ENCODE measurements at places on chromosomes 2 and 18.

GRCh38 chr2:216110620-216111019, 1.5 kb downstream of the XRCC5 start:
- peaks cover 66% of the 10 kb centered on the region for H3K4me1 ChIP-seq
- H3K27me3 ChIP-seq, result no peaks in the 10 kb centered on the region
- peak overlapping the region; percentile 87 for H3K4me3 ChIP-seq
- peaks cover 32% of the 10 kb centered on the region for H3K36me3 ChIP-seq
- DNase-seq, result no peak

- no peak for DNase-seq
- no peaks in the 10 kb centered on the region for H3K27me3 ChIP-seq
Observed at GRCh38 chr2:119864318-119864717, 104.6 kb downstream of the PTPN4 start.

DNA sequence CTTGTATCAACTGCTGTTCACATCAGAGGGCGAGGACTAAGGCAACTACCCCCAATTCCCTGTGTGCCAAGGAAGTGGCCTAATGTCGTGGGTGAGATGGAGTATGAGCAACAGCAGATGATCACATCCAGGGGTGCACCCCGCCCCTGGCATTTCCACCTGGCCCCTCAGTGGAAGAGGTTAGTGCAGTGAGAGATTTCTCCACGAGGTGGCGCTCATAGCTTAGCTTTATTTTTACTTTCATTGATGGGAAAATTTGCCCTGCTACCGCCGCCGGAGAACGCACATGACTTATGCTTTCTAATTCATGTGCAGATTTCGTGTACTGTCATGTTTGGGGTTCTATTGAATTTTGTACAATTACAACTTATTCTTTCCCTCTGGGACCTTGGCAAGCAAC, 470.6 kb upstream of the MEX3C start:
- no peak overlapping the region for H3K27ac ChIP-seq
- DNase-seq, result peak; percentile 19
- no peaks in the 10 kb centered on the region for H3K36me3 ChIP-seq
- H3K4me3 ChIP-seq, result no peak overlapping the region

- DNase-seq, result no peak
- no peaks in the 10 kb centered on the region for H3K4me1 ChIP-seq
- H3K27me3 ChIP-seq, result no peaks in the 10 kb centered on the region
- no peak overlapping the region for H3K27ac ChIP-seq
Observed at GRCh38 chr18:42176599-42176998, 221.6 kb downstream of the PIK3C3 start.

GRCh38 chr2:230925879-230926765, 1.1 kb upstream of the GPR55 start:
- H3K27ac ChIP-seq, result no peak overlapping the region
- H3K4me1 ChIP-seq, result no peaks in the 10 kb centered on the region
- H3K36me3 ChIP-seq, result no peaks in the 10 kb centered on the region
- H3K27me3 ChIP-seq, result peaks cover 33% of the 10 kb centered on the region
- DNase-seq, result no peak

DNA sequence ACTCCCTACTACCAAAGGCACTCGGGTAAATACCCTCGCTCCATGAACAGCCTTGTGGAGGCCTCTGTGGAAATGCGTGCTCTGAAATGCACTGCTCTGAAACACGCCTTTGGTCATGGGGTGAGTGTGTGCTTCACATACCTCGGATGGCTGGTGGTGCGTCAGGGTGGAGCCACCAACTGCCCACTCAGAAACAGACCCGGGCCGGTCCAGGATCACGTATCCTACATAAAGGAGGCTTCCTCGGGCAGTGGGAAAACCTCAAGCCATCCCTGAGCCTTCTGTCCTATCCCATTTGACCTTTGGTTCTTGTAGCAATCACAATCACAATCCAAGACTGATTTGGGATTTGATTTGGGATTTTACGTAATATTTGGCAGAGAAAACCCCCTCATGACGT, 53.5 kb upstream of the ZNF516 start:
- H3K27me3 ChIP-seq, result peaks cover 19% of the 10 kb centered on the region
- H3K27ac ChIP-seq, result no peak overlapping the region
- H3K4me3 ChIP-seq, result no peak overlapping the region
- H3K36me3 ChIP-seq, result no peaks in the 10 kb centered on the region
- no peak for DNase-seq

DNA sequence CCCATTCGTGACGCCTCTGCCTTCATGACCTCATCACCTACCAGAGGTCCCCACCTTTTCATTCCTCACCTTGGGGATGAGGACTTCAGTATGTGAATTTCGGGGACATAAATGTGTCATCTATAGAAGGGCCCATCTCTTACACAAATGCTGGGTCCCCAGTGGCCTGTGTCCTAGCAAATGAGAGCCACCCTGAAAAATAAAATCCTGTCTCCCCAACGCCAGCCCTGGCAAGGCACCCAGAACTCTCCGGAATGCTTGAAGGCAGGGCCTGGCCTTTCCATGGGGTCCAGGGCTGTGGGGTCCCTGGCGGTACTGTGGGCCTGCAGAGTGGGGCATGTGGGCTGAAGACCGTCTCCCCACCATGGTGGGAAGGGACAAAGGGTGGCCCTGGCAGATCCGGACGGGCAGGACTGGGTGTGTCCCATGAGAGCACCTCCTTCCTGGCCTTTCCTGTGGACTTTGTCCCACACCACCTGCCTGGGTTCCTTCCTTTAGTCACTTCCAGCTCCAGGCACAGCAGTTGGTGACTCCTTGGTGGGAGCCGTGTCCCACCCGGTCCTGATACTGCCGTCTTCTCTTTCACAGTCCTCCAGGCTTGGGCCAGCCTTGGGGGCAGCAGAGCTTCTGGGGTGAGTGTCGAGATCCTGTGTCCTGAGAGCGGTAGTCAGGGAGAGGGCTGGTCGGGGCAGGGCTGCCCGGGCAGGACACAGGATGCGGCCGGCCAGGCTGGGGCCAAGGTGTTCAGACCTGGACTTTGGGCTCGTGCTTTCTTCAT, 18.6 kb downstream of the CAPN10 start:
- H3K36me3 ChIP-seq, result peaks cover 4% of the 10 kb centered on the region
- H3K27ac ChIP-seq, result no peak overlapping the region
- DNase-seq, result no peak

DNA sequence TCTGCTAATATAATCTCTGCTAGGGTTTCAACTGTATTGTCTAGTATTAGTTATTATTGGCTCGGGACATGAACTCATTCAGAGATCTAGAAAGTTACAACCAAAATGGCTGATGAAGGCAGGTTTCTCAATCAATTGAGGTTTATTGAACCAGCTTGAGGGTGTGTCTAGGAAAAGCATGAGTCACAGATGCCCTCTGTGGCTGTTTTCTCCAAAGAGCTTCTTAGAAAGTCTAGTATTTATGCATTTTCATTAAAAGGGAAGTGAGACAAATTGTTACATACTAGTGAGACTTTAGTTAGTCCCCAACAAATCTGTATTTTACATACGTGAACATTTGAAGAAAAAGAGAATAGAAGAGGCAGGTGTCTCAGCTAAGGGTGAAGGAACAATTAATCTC, 23.0 kb upstream of the RTTN start:
- H3K27me3 ChIP-seq, result no peaks in the 10 kb centered on the region
- no peak for DNase-seq
- H3K36me3 ChIP-seq, result peaks cover 7% of the 10 kb centered on the region
- H3K4me1 ChIP-seq, result no peaks in the 10 kb centered on the region

DNA sequence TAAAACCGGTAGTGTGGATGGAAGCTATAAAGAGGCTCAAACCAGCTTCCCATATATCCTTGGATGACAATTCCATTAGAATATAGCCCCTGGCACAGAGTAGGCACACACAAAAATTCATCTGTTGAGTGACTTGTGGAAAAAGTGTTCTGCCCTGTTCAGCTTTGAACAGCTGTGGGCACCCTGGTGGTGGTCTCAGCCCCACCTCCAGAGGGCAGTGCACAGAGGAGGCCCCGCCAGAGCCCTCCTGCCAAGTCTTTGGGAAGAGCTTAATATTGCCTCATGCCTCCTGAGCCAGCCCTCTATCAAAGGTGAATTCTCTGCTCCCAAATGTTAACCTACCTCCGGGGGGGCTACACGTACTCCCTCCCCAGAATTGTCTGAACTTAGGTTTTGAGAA, 30.4 kb downstream of the EPAS1 start:
- DNase-seq, result no peak
- H3K27me3 ChIP-seq, result no peaks in the 10 kb centered on the region
- peak overlapping the region; percentile 87 for H3K27ac ChIP-seq
- no peaks in the 10 kb centered on the region for H3K36me3 ChIP-seq
- no peak overlapping the region for H3K4me3 ChIP-seq

DNA sequence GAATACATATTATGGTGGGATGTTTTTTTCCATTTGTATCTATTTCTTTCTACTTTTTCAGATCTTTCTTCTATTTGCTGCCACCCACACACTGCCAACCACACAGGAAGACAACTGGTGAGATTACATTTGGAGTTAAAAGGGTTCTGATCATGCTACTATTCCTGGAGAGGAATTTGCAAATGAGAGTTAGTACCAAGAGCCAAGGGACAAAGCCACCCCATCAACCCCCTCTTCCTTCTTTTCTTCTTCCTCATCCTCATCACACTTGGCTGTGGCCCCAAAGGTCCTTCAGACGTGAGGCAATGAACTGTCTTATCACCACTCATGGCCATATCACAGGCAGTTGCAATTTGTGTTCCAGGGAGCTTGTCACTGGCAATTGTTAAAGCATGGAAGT, 215.6 kb upstream of the SLC14A2 start:
- H3K27ac ChIP-seq, result no peak overlapping the region
- peak; percentile 45 for DNase-seq
- peaks cover 3% of the 10 kb centered on the region for H3K27me3 ChIP-seq
- H3K4me3 ChIP-seq, result no peak overlapping the region

DNA sequence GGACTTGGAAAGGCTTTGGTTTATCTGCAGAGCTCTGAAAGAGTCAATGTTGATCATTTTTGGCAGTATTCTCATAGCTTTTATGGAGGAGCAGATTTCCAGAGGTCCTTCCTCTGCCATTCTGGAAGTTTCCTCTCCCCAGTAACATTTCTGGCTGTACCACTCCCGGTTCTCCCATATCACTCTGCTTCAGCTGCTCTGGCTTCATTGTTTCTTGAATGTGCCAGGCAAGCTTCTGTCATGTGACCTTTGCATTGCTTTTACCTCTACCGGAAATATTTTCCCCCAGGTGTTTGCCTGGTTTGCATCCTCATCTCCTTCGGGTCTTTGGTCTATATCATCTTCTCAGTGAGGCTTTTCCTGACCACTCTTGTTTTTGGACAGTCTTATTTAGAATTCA, 12.4 kb downstream of the PCYOX1 start:
- peaks cover 21% of the 10 kb centered on the region for H3K4me1 ChIP-seq
- DNase-seq, result no peak
- H3K27ac ChIP-seq, result peak overlapping the region; percentile 27

DNA sequence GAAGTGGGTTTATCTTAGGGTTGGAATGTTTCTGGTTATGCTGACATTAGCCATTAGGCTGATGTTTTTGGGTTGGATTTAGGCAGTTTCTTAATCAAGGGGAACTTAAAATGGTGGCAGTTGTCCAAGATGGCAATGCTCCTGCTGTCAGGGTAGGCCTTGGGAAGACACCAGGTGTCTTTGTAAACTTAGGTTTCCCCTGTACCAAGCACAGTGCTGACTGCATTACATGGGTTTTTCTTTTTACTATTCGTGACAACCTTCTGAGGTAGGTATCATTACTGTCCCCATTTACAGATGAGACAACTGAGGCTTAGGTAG, 528 bp upstream of the ATG16L1 start:
- DNase-seq, result no peak
- H3K27ac ChIP-seq, result peak overlapping the region; percentile 91
- peak overlapping the region; percentile 99 for H3K4me3 ChIP-seq
- H3K27me3 ChIP-seq, result no peaks in the 10 kb centered on the region

DNA sequence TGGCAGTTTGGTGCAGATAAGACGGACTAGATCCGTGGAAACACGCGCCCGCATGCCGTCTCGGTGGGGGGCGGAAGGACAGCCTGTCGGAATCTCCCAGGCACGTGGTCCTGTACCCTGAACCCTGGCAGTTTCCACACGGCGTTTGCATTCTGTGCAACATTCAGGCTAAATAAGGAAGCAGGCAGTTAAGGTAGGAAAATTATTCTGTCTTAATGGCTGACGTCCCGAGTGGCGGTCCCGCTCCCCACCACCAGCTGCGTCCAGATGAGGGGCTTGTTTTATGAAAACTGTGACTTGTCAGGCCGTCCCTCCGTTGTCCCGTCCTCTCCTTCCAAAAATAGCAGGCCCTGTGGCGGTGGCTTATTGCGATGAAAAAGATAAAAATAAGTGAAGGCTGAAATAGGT, 120.2 kb downstream of the NFATC1 start:
- no peak for DNase-seq
- no peaks in the 10 kb centered on the region for H3K27me3 ChIP-seq
- H3K4me3 ChIP-seq, result no peak overlapping the region
- no peak overlapping the region for H3K27ac ChIP-seq
- peaks cover 10% of the 10 kb centered on the region for H3K4me1 ChIP-seq

DNA sequence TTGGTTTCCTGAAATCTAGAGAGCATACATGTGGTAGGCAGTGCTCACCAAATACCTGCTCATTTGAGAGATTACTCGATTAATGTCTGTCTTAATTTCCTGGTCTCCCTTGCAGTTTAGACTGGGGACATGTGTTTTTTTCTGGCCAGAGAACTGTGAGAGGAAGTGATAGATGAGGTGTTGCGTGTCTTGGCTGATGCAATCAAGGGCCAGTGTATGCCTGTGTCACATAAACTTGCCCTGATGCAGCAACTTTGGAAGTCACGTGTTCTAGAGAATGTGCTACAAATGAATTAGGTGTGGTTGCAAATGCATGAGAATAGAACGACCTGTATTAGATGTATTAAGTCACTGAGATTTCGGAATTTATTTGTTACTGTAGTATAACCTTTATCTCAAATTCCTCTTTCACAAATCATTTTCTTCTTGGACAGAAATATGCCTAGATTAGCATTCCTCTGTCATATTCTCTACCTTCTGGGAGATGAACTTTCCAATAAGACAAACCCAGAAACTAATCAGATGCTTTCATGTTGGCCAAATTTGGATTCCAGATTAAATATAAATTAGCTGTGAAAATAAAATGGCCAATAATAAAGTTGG, 9.9 kb upstream of the IL1A start:
- H3K4me3 ChIP-seq, result no peak overlapping the region
- H3K4me1 ChIP-seq, result peaks cover 12% of the 10 kb centered on the region
- no peaks in the 10 kb centered on the region for H3K36me3 ChIP-seq
- peak; percentile 17 for DNase-seq

DNA sequence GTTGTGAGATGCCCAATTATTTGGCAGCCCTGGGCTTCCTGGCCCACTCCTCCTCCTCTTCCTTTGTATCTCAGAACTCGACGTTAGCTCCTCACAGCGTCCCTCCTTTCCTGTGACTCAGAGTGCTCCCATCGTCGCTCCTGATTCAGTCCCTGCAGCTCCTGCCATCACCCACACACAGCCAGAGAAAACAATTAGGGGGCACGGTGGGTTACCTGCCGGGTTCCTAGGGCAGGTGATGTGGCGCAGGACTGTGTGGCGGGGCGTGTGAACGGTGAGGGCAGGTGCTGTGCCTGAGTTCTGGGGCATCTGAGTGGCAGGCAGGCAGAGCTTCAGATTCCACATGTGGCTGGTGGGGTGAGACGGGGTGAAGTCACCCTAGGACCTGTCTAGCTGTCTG, 42.6 kb downstream of the GLI2 start:
- no peak overlapping the region for H3K4me3 ChIP-seq
- peaks cover 4% of the 10 kb centered on the region for H3K4me1 ChIP-seq
- no peak overlapping the region for H3K27ac ChIP-seq
